Naive thymus-derived CD8-positive, alpha-beta T cell (primary cell): ENCODE measurements at places on chromosomes 6 and 20. TPM values are rescaled to one million over a fixed set of nuclear protein-coding genes. Genes with fewer than 3 reads are reported as not detected.

DNA sequence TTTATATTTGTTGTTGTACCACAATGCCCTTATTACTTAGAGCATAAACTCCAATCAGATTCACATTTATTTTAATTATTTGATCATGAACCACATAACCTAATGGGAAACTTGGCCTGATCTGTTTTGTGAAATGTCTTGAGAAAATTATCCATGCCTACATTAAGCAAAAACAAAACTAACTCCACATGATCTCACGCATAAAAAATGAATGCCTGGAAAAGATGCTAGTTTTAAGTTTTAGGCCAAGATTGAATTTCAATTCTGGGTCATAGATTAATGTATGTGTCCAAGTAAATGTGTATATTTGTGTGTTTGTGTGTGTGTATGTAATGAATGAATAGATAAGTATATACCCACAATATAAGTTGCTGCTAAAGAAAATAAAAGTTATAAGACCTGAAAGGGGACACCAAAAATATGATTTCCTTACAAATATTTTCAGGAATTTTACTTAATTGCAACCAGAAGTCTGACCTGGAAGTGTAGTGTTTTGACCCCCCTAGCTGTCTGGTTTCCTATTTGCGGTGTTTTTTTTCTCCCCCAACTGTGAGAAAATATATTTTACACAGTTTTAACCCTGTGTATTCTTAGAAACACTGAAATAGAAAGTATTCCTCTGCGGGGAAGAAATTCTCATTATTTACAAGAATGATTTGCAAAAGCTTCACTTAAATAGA, 97.2 kb downstream of the JAG1 start:
- H3K27me3 ChIP-seq, result no peaks in the 10 kb centered on the region
- peaks cover 7% of the 10 kb centered on the region for H3K4me1 ChIP-seq
- no peak for DNase-seq
- H3K27ac ChIP-seq, result no peak overlapping the region
- no peak overlapping the region for H3K4me3 ChIP-seq

The COL9A3 gene
- polyA plus RNA-seq, result not detected

GRCh38 chr6:79057746-79058145, 20.3 kb downstream of the PHIP start:
- peaks cover 16% of the 10 kb centered on the region for H3K4me1 ChIP-seq
- H3K27ac ChIP-seq, result no peak overlapping the region
- no peak for DNase-seq
- no peaks in the 10 kb centered on the region for H3K27me3 ChIP-seq
- H3K36me3 ChIP-seq, result peaks cover 14% of the 10 kb centered on the region

GRCh38 chr6:38103921-38104320, 284.4 kb downstream of the ZFAND3 start:
- H3K27me3 ChIP-seq, result no peaks in the 10 kb centered on the region
- DNase-seq, result no peak
- H3K4me3 ChIP-seq, result no peak overlapping the region
- H3K27ac ChIP-seq, result no peak overlapping the region

DNA sequence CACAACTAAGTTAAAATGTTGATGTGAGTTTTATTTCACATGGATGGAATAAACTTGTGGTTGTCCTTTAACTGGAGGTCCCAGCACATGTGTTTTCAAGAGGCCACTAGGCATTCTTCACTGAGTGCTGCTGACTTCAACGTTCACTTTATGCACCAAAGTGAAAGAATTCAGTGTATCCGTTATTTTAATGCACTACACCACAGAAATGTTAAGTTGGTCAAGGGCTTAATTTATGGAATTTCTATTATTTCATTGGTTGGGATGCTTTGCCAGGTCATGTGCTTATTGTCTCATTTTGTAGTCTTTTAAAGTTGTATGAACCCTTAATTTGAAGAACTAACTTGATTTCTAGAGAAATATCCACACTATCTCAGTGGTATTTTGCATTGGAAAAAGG, 106.4 kb downstream of the PPP1R14C start:
- peaks cover 8% of the 10 kb centered on the region for H3K27me3 ChIP-seq
- no peak overlapping the region for H3K27ac ChIP-seq
- H3K36me3 ChIP-seq, result no peaks in the 10 kb centered on the region
- H3K4me1 ChIP-seq, result no peaks in the 10 kb centered on the region
- DNase-seq, result no peak

DNA sequence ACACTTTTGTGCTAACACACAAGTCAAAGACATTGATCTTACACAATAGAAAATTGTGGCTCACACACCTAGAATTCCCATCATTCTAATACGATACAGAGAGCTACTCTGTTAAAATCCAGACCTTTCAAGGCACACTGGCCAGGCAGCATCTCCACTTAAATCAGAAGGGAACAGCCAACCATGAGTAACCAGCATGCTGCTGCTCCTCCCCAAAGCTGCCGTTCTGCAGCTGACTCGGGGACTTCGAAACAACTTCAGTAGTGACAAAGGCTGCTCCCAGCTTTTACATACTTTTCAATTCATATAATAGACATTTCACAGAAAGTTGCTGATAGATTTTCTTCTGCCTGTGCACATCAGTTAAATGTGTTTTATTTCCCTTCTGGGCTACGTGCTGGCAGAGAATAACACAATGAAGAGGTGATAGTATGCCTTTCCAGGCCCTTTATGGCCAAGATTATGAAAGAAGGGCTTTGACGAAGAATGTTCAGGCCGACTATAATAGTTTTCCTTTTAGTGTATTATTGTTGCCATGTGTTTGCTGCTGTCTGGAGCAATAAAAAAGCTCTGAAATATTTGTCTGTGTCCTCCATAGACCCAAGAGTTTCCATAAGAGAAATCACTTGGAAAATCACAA, 159.0 kb downstream of the GMDS start:
- no peak overlapping the region for H3K27ac ChIP-seq
- H3K4me3 ChIP-seq, result no peak overlapping the region
- no peaks in the 10 kb centered on the region for H3K27me3 ChIP-seq
- H3K4me1 ChIP-seq, result peaks cover 18% of the 10 kb centered on the region

DNA sequence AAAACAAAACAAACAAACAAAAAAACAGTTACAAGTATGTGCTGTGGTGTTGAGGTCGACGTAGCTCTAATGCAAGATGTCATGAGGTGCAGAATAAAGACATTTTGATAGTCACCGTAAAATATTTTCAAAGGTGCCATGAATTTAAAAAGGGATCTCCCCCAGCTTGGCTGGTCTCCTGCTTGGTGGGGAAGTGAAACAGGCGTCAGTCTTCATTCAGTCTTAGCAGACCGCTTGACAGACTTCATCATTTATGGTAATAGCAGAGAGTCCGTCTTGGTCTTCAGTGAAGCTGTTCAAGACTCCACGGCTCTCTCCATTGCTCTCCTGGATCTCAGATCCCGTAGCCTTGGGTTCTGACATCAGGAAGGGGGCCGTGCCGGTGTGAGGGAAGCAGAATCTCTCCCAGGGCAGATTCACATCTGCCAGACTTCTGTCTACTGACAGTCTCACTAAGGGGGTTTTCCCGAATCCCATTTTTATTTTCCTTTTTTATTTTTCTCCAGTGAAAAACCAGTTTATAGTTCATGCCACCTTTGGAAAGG, 1.6 kb downstream of the SLC24A3 start:
- no peak overlapping the region for H3K27ac ChIP-seq
- H3K4me1 ChIP-seq, result peaks cover 3% of the 10 kb centered on the region
- no peak for DNase-seq
- H3K36me3 ChIP-seq, result no peaks in the 10 kb centered on the region
- H3K4me3 ChIP-seq, result peak overlapping the region; percentile 22

The GPR6 gene
- not detected for polyA plus RNA-seq
